ENCODE measurements at places on chromosomes 4 and X. TPM values are rescaled to one million over a fixed set of nuclear protein-coding genes. Genes with fewer than 3 reads are reported as not detected.

- DNase-seq: no peak
Observed at GRCh38 chr4:52576961-52577623, 82.0 kb downstream of the USP46 start.

The RNF175 gene
- 0.99 TPM for total RNA-seq

The RAB41 gene
- total RNA-seq: 3.7 TPM

DNA sequence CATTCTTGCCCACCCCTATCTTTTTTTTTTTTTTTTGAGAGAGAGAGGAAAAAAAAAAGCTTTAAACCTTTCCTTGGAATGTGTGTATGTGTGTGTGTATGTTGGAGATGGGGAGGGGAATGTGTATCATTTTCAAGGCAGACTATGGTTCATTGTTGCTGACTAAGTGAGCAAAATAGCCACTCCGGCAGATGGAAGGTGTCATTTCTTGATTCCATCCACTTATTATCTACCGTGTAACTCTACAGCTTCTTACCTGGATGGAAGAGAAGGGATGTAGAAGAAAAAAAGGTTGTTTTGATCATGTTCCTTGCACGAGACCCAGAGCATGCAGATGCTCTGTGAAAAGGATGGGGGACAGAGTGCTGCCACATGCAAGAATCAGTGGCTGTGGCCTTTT, 5.9 kb upstream of the GK2 start:
- no peak for DNase-seq

DNA sequence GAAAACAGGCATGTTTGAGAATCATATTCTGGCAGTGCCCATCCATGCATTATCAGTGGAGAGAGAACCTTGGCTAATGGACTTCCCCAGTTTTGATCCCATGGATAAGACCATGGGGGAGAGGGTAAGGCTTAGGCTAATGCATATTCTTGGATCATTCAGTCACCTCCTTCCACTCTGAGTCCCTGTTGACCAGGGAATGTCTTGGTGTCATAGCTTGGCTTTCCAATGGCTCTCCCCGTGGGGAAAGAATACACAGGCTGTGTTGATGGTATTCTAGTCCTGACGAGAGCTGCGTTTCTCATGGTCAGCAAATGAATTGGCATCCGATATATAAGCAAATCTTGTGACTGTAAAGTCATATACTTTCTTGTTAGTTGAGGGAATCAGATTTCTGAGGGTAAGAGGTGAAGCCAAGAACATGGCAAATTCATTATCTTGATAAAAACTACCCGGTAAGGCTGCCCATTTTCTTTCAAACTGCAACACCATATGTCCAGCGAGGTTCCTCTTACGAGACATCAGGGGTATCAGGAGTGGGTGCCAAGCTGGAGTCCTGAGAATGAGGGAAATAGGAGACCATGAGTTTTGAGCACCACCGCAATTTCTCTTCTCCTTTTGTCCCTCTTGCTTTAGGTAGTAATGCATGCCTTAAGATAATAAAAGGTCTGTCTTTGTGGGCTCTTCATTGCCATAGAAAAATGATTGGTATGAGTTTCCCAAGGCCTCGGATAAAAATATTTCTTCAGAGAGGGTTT, 18.0 kb downstream of the RHOH start:
- no peak for DNase-seq

DNA sequence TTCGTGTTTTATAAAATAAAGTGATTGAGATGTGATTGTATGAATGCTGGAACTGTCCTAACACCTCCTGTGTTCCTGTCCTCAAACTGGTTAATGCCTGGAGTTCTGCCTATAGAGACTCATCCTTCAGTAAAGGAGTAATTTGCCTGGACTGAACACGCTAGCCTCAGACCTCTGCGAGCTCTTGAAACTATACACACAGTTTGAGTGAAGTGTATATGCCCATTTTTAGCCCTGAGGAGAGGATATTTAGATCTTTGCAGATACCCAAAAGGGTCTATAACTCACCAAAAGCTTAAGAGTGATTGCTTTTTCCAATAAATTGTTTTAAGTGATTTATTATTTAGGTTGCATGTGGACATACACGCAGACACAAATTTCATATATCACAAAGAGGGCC, 29.9 kb upstream of the STIM2 start:
- DNase-seq: no peak

- DNase-seq: no peak
Observed at GRCh38 chr4:136583567-136583966, 948.7 kb downstream of the PCDH18 start.

The HSFX3 gene
- 5.6 TPM for total RNA-seq

DNA sequence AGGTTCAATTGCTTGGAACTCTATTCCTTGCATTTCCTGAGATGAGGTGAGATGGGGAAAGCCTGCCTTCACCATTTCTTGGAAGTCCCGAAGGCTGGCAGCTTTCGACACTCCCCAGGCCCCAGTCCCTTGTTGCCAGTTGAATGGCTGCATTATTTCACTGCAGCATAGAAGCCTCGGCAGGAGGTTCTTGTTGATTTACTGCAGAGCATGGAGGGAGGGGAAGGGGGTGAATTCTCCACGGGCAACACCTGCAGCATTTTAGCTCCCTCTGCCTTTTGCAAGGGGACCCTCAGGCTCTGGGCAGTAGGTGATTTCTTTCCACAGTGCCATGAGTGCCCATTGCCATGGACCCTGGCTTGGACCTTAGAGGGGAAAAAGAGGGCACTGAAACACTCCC, 10.7 kb upstream of the BCLAF3 start:
- no peak for DNase-seq

- no peak for DNase-seq
Observed at GRCh38 chrX:72110051-72110875, 21.5 kb downstream of the RTL5 start.

The CCKAR gene
- 0.56 TPM for total RNA-seq

- peak; percentile 25 for DNase-seq
Observed at GRCh38 chrX:85109235-85109634, 105.6 kb downstream of the APOOL start.

GRCh38 chr4:147076179-147076578, 130.5 kb upstream of the TTC29 start:
- DNase-seq: no peak

- no peak for DNase-seq
Observed at GRCh38 chr4:15963576-15963975, 601 bp upstream of the FGFBP2 start.

- DNase-seq: peak; percentile 84
Observed at GRCh38 chrX:74293343-74293946, 10.5 kb upstream of the ZCCHC13 start.

The RNF150 gene
- total RNA-seq: 6.5 TPM

The RNF113A gene
- total RNA-seq: 12.7 TPM

The AR gene
- total RNA-seq: 34.3 TPM

DNA sequence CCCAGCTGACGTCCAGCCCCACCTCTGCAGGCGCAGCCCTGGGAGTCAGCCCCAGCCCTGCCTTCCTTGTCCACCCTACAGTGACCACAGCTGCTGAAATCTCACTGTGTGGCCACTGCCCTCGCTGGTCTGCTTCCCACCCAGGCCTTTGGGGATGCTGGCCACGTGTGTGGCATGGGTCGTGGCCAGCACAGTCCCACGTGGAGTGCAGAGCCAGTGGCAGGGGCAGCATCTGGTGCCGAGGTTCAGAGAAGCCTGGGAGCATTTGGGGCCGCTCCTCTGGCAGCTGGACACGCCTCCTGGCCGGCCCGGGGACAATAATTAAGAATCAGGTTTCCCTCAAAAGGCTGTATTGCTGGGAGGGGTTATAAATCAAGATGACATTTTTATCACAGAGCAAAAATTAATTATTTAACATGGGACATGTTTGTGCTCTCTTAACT, 92.1 kb downstream of the HMX1 start:
- DNase-seq: no peak

The STPG2 gene
- total RNA-seq: 3.7 TPM

DNA sequence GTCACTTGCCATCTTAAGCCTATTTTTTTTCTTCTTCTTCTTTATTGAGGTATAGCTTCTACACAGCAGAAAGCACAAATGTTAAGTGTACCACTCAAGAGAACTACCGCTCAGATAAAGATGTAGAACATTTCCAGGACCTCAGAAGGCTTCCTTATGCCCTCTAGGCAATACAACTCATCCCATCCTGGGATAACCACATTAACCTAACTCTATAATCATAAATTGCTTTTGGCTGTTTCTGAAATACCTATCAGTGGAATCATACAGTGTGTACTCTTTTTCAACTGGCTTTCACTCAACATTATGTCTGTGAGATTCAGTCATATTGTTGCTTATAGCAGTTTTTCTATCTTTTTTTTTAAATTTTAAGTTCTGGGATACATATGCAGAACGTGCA, 51.7 kb downstream of the ARFIP1 start:
- no peak for DNase-seq

Data from testis (tissue), 5 donors.